ENCODE measurements at places on chromosomes 16 and 17.
A peak's percentile ranks its signal among the peaks of the same experiment; 100 is the strongest.

DNA sequence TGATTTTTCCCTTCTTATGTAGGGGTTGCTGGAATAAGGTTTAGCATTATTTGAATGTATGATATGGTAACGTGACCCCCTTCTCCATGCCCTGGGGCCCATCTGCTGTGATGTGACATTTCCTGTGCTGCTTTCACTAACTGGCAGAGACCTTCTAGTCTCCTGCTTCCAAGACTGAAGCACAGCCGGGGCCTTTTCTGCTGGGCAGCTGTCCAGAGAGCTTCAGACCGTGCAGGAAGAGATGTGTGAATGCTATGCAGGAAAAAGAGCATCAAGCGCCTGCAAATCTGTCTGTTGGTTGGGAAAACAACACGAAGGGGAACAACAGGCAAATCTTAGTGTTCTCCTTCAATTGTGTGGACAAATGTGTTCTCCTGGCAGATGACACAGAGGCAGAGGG lies 128.5 kb downstream of the SPACA3 start:
- no peak for DNase-seq

DNA sequence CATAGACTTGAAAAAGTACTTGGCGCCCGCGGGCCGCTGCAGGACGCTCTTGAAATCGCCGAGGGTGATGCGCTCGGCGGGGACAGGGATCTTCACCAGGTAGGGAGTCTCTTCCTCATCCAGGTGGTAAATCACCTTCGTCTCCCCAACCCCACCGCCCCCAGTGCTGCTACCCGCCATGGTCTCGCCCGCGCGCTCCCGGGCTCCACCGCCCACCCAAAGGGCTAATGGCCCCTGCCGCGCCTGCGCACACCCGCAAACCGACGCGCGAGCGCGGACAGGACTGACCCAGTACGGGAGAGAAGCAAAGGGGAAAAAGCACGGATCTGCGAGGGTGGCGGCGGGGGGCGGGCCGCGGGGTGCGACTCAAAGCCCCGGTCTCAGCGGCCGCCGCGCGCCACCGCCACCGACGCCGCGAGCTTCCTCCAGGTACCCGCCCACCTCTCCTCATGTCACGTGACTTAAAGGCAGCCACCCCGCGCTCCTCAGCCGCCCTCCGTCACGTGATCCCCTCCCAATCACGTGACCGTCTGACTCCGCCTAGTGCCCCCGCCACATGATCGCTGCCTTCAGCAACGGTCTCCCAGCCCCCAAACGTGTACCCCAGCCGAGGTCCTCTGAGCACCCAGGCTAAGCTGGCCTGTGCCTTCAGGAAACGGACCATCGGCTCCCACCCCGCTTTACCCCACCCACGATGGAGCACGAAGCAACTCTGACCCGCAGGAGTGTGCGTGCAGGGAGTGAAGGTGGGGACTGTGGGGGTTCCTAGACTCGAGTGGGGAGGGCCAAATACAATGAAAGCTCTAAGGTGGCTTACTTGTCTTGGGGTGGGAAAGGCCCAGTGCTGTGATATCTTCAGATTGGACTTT lies at the start of gene DVL2:
TSS of gene DVL2 (minus strand) at position 435 of the 869 bp plus-strand sequence. CDS start at position 180, 255 bp downstream.
- DNase-seq = peak; percentile 90

GRCh38 chr16:75320435-75320834 lies 69.0 kb upstream of the BCAR1 start:
- no peak for DNase-seq

GRCh38 chr17:8287651-8288335 lies 677 bp upstream of the RANGRF start:
- DNase-seq = no peak

GRCh38 chr16:82695806-82696205 lies 69.0 kb downstream of the CDH13 start:
- no peak for DNase-seq

DNA sequence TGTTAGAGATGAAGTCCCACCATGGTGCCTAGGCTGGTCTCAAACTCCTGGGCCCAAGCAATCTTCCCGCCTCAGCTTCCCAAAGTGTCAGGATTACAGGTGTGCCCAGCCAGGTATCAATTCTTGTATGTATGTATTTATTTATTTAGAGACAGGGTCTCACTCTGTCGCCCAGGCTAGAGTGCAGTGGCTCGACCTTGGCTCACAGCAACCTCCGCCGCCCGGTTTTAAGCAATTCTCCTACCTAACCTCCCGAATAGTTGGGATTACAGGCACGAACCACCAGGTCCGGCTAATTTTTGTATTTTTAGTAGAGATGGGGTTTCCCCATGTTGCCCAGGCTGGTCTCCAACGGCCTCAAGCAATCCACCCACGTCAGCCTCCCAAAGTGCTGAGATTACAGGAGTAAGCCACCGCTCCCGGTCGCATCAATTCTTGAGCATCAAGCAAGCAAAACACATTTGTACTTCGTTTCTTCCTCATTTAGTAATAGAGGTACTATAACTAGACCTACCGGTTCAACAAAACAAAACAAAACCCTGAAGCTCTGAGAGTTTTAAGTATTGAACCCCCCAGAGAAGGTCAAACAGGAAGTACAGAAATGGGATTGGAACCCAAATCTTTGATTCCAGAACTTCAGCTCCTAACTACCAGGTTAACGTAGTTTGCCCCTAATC lies 1.0 kb upstream of the ZNF500 start:
- DNase-seq = no peak

- DNase-seq = no peak
Measured at GRCh38 chr16:86157616-86158247, 258.8 kb downstream of the IRF8 start.

GRCh38 chr17:79991924-79992648 lies 43.6 kb downstream of the TBC1D16 start:
- no peak for DNase-seq
